Bronchial epithelial cell (primary cell): ENCODE measurements at places on chromosomes 13 and 19.
A peak's percentile ranks its signal among the peaks of the same experiment; 100 is the strongest.

DNA sequence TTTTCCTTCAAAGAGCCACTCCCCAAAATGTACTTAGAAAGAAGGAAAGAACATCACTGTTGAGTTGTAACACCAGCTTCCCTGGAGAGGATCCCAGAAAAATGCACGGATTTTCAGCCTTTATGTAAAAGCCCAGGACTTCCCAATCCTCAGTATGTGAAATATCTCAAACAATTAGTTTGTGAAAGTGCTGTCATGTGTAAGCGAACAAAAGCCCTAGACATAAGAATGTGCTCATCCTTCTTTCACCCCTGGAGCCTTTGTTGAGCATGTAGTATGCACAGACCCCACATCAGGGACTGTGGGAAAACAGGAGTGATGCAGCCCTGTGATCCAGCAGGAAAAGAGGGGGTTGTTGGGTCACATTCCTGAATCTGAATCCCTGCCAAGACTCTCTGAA lies 441.4 kb upstream of the ZNF507 start:
- DNase-seq = no peak

DNA sequence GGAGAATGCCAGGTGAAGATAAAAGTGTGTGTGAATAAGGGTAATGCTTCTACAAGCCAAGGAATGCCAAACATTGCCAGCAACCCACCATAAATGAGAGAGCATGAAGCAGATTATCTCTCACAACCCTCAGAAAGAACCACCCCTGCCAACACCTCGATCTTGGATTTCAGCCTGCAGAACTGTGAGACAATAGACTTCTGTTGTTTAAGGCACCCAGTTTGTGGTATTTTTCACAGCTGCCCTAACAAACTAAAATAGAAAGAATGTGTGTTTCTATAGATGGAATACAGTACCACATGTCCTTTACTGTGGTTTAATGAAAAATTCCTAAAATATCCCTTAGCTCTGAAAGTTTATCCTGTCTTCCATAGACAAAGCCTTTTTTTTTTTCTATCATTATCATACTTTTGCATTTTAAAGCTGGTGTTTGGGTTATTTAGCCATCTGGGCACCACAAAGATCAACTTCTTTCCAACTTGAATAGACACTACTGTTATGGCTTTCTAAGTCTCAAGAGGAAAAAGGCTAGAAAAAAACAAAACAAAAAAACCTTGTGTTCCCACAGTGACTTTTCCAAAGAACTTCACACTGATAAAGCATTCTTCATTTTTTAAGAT lies 505.6 kb downstream of the KCTD12 start:
- no peak for DNase-seq

- DNase-seq = no peak
These were observed 665.6 kb downstream of the FGF9 start for GRCh38 chr13:22336460-22336859.

GRCh38 chr13:30179597-30180276 lies 127.6 kb downstream of the KATNAL1 start:
- no peak for DNase-seq

DNA sequence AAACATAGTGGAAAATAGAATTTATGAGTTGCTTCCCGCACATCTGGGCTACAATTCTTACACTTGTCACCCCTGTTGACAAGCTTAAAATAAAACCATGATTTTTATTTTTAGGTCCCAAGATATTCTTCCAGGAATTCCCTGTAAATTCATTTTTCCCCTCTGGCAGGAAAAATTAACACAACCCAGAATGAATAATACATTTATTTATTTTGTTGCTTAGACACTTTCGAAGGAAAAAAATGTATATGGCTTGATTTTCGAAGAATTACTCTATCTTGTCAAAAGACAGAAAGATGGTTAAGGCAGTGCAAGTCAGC lies 74.4 kb downstream of the LHFPL6 start:
- DNase-seq = no peak

DNA sequence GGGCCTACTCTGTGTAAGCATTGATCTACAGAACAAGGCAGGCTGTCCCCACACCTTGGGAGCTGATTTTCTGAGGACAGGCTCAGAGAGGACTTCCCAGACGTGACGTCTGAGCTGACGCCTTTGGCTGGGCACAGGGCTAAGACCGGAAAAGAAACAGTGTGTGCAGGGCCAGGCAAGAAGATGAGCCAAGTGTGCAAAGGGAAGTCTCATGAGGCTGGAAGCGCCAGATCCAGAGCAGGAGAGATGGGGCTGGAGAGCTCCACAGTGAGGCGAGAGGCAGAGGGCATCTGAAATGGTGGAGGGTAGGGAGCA lies 12.7 kb downstream of the IGLON5 start:
- DNase-seq = no peak

GRCh38 chr13:24142453-24142852 lies 18.1 kb upstream of the SPATA13 start:
- no peak for DNase-seq

GRCh38 chr19:46350758-46351159 lies 3.9 kb downstream of the PPP5C start:
- no peak for DNase-seq

DNA sequence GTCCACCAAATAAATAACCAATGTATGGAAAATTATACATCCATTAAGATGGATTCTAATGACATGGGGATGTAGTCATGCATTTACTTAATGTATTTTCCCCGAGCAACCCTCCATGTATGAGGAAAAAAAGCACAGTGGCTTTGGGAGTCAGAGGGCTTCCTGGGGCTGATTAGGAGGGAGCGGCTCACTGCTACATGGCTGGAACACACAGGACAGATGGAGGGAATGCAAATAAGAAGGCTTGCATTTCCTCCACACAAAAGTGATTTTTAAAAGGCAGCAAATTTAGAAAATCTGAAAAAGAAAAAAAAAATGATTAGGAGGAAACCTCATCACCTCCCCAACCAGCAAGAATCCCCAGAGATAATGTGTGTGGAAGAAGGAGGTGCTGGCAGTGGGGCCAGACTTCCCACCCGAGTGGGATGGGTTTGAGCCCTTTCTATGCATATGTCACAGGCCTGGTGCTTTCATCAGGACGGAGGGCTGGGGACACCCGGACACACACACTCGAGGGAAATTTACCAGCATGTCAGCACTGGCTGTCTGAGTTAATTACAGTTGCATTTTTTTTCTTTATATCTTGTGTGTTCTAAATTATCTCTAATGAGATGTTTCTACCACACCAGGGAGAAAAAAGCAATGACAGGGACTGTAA lies 118.9 kb downstream of the USP12 start:
- no peak for DNase-seq

DNA sequence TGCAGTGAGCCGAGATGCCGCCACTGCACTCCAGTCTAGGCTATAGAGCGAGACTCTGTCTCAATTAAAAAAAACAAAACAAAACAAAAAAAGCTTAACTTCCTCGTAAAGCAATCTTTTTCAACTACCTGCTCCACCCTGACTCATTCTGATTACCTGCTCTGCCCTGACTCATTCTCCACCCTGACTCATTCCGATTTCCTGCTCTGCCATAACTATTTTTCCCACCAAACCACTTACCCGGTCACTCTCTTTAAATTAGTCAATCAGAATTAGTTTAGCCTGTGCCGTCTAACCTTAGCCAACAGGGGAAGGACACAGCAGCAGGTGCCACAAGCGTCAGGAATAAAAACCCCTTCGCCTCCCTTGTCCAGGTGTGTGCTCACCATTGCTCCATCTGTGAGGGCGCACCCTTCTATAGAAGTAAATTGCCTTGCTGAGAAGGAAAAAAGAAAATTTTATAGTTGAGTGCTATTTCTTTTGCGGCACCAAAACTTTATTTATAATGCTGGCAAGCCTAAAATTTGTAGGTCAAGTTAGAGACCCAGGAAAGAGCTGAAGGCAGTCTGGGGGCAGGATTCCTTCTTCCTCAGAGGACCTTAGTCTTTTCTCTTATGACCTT lies 1.7 kb upstream of the IFT88 start:
- DNase-seq = peak; percentile 26

DNA sequence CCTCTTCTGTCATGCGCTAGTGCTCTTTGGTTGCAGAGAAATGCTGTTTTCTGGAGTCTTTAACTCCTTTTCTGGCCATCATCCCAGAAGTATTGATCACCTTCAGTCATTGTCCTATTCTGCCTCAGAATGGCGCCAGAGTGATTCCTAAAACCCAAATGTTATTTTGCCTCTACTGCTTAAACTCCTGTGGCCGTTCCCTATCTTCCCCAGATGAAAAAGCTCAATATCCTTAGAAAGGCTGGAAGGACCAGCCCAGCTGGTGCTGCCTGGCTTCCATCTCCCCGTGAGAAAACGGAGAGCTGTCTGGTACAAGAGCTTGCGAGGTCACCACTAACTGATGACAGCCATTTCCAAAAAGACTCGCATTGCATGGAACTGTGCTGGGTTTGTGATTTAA lies 179.1 kb downstream of the RBM26 start:
- DNase-seq = no peak

- DNase-seq = no peak
These were observed 832.3 kb upstream of the SLC10A2 start for GRCh38 chr13:103898481-103898880.

GRCh38 chr19:51811344-51811743 lies 16.4 kb downstream of the FPR3 start:
- no peak for DNase-seq

DNA sequence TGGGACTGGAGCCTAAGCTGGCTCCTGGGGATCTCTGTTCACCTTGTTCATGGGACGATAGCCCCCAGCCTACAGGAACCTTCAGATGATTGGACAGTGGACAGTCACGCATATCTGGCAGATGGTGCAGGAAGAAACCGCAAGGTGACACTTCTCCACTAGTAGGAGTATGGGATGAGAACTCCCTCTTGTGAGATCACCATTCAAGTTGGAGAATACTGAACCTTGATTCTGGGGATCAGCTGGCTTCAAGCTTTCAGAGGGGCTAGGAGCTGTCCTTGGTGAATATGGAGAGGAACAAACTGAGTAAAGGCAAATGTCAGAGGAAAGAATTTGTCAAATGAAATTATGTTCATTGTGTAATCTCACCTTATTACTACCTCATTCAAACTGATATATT lies 204.5 kb downstream of the PDS5B start:
- no peak for DNase-seq

DNA sequence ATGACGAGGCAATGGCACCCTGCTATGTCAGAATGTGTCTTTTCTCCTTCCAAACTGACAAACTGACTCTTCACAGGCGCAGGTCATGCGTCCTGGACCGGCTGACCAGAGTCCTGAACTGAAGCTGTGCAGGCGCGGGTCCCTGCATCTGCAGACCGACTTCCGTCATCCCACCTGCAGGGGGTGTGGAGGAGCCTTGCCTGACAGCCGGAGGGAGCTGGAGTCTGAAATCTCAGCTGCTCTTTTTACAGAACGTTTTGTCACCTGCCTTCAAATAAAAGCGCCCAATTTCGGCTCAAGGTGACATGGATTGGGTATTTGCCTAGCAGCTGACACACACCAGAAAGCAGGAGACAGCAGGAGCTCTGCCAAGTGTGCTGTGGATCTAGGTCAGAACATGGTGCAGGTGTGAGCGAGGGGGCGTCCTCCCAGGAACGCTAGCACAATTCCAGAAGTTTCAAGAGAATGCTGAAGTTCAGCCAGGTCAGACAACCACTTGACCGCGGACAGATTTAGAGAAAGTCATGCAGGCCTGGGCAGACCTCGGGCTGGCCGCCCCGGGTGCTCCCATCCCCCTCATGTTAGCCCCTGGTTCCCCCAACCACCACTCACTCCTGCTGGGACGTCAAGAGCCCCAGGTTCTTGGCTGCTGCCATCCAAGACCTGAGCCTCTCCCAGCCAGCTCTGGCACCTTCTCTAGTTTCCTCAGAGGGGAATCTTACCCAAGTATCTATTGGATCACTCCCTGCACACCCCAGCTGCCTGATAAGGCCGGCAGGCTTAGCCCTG lies 32.8 kb downstream of the ELL start:
- no peak for DNase-seq

DNA sequence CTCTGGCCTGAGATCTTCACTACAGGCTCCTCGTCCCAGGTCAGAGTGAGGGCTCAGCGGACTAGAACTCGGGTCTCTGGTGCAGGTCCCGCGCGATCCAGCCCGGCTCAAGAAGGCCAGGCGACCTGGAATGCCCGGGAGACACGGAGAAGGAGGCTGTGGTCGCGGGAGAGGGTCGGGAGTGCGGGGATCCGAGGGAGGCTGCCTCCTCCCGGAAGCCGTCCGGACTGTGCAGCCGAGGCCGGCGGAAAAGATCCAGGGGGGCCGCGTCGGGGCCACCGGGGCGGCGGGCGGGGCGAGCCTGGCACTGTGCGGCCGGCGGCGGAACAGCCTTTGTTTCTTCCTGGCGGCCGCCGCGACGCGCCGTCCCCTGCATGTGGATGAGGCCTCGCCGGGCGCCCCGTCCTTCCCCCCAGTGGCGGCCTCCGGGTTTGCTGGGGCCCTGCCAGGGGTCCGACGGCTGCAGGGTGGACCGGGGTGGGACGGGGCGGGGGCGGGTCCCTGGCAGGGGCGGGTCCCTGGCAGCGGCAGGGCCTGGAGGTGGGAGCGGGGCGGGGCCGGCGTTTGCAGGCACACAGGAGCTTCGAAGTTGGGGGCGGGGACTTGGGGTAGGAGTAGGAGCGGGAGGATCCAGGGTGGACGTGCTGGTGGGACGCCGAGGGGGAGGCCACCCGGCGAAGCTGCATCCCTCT lies 1.0 kb upstream of the SLC7A10 start:
- DNase-seq = no peak

- DNase-seq = no peak
These were observed 33.6 kb downstream of the SKA3 start for GRCh38 chr13:21142766-21143165.

DNA sequence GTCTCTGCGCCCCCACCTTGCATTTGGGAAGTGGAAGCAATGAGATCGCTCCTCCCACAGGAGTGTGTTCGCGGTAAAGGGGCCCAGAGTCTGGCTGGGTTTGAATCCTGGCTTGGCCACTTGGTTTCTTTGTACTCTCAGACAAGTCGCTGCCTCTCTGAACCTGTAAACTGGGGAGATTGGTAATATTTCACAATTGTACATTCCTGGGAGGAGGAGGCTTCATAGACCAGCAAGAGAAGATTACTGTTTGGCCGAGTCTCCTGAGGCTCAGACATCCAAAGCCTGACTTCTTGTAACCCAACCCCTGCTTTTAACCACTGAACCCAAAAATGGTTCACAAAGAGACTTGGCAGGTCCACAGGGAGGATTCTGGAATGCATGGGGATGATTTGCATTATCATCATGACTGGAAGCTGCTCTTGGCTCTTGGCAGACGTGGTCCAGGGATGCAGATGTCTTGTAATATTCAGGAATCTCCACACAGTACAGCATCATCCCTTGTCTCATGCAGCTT lies 13.6 kb upstream of the STRN4 start:
- DNase-seq = peak; percentile 66

- no peak for DNase-seq
These were observed at the start of gene ZNF99 for GRCh38 chr19:22783651-22784410. TSS of gene ZNF99 (minus strand) at chr19:22784151. CDS start at chr19:22784016, 135 bp downstream.

DNA sequence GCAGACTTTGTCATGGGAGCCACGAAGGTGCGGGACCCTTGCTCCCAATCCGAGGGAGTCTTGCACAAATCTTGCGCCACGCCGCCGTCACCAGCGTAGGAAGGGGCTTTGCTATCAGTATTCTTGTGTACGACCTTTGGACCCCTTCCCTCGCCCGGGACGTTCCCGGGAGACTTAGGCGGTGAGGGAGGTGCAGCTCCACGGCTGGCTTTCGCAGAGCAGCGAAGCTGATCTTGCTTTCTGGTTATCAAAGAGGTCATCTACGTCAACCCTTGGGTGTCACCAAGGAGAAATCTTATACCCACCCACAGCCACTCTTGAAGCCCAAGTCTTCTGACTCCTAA lies 583 bp downstream of the TECR start:
- no peak for DNase-seq

- no peak for DNase-seq
These were observed 525 bp upstream of the COG3 start for GRCh38 chr13:45464141-45464686.

GRCh38 chr13:87453244-87453643 lies 217.9 kb upstream of the SLITRK5 start:
- DNase-seq = no peak

- no peak for DNase-seq
These were observed 72.5 kb downstream of the EDNRB start for GRCh38 chr13:77846173-77846572.
